ENCODE measurements at places on chromosomes 5 and 9. TPM values are rescaled to one million over a fixed set of nuclear protein-coding genes. Genes with fewer than 3 reads are reported as not detected.

The TLE1 gene
- 33.5 TPM for total RNA-seq

The WNT8A gene
- not detected for total RNA-seq

The JAKMIP2 gene
- 2.4 TPM for total RNA-seq

The ZDHHC11B gene
- total RNA-seq: 0.52 TPM

The GRIA1 gene
- not detected for total RNA-seq

The FBP1 gene
- total RNA-seq: 3.4 TPM

The ARL14EPL gene
- total RNA-seq: not detected

The RMI1 gene
- 8.6 TPM for total RNA-seq

GRCh38 chr5:125746917-125747316 is 676.3 kb upstream of the GRAMD2B start:
- DNase-seq: no peak
- no peaks in the 10 kb centered on the region for H3K36me3 ChIP-seq
- no peaks in the 10 kb centered on the region for H3K27me3 ChIP-seq
- H3K27ac ChIP-seq: no peak overlapping the region
- H3K4me1 ChIP-seq: no peaks in the 10 kb centered on the region

DNA sequence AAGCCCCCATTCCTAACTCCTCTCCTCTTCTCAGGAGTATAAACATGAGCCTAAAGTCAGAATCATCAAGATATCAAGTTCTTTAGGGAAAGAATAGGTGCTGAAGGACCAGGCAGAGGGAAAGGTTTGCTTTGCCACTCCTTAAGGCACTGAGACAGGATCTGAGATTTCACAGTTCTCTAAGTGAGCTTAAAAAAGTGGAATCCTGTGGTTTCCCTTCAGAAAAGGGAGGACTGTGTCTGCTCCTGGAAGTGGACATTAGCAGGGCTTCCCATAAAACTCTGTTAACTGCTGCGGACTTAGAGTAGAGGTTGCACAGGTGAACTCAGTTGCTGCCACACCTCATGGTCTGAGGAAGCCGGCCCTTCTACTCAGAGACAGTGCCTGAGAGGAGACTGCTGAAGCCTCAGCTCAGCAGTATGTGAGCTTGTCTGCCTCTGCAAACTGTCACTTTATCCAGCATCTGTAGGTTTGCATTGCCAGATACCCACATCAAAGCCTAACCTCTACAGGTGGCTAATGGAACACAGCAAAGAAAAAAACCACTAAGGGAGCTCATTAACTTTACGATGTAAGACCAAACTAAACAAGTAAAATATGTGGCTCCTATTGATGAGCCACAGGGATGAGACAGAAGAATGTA is 42.9 kb downstream of the RIC1 start:
- no peaks in the 10 kb centered on the region for H3K36me3 ChIP-seq
- DNase-seq: no peak
- no peaks in the 10 kb centered on the region for H3K4me1 ChIP-seq
- H3K27me3 ChIP-seq: no peaks in the 10 kb centered on the region
- H3K4me3 ChIP-seq: no peak overlapping the region

DNA sequence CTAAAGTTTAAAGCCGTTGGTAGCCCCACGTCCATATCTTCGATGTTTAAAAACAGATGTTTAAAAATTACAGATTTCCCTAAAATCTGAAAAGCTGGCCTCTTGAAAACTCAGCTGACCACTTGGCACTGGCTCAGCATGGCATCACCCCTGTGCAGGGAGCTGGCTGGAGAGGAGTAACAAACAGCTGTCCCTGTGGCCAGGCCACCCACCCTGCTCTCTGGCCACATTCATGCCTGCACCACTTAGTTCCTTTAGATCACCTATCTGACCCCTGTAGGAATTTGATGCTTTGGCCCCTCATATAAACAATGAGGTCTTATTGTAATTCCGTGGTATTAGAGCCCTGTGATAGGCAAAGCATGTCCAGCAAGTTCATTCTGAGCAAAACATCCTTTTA is 107.5 kb downstream of the FRMD3 start:
- H3K4me3 ChIP-seq: no peak overlapping the region
- H3K36me3 ChIP-seq: no peaks in the 10 kb centered on the region
- H3K27me3 ChIP-seq: no peaks in the 10 kb centered on the region
- no peak overlapping the region for H3K27ac ChIP-seq
- no peaks in the 10 kb centered on the region for H3K4me1 ChIP-seq

DNA sequence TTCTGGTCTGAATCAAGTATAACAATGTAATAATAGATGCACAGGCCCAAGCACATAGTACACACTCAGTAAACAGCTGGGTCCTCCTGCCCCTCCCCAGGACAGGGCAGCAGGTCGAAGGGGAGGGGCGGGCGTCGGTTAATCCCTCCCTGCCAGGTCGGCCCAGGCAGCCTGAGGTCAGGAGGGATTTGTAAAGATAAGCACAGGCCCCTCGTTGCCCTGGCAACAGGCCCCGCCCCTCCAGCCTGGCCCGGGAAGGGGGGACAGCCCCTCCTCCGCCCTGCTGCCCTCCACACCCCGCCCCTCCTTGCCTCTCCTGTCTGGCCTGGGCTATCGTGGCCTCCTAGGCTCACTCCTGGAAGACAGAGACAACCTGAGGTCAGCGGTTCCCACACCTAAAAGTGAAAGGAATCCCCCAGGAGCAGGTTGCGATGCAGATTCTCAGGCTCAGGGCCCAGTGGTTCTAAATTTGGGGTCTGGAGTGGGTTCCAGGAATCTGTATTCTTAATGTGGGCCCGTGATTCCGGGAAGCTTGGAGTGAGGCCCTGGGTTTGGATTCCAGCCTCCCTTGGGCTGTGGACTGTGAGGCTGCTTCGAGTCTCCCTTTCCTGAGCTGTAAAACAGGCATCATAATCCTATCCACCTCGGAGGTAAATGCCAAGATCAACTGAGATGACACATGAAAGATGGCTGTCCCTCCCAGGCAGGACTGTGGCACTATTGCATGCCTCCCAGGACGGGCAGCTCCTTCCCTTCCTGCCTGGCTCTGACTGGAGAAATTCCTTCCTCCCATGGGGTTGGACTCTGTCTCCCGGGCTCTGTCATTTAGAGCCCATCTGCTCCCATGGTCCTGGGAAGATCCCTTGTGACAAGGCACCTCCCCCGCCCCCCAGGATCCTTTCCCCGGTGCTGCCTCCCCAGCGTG is 4.4 kb downstream of the CRB2 start:
- H3K4me3 ChIP-seq: no peak overlapping the region
- peak; percentile 59 for DNase-seq
- H3K27ac ChIP-seq: no peak overlapping the region
- no peaks in the 10 kb centered on the region for H3K27me3 ChIP-seq
- H3K4me1 ChIP-seq: peaks cover 4% of the 10 kb centered on the region
- no peaks in the 10 kb centered on the region for H3K36me3 ChIP-seq

- H3K27me3 ChIP-seq: no peaks in the 10 kb centered on the region
- no peak overlapping the region for H3K4me3 ChIP-seq
- H3K27ac ChIP-seq: no peak overlapping the region
Measured at GRCh38 chr9:130642926-130643325, 21.5 kb upstream of the PRDM12 start.

- peak overlapping the region; percentile 56 for H3K27ac ChIP-seq
- H3K4me3 ChIP-seq: peak overlapping the region; percentile 87
- peaks cover 42% of the 10 kb centered on the region for H3K4me1 ChIP-seq
- H3K27me3 ChIP-seq: no peaks in the 10 kb centered on the region
Measured at GRCh38 chr9:68705531-68706362, 707 bp downstream of the PIP5K1B start.

GRCh38 chr9:128656416-128657343 is at the start of gene DYNC2I2:
Gene DYNC2I2 (minus strand): TSS chr9:128656847. CDS start chr9:128656726, 121 bp downstream.
- H3K27ac ChIP-seq: peak within 1 kb of the TSS; percentile 95
- no peaks in the 10 kb centered on the region for H3K36me3 ChIP-seq
- H3K27me3 ChIP-seq: no peaks in the 10 kb centered on the region
- peaks cover 2% of the 10 kb centered on the region for H3K4me1 ChIP-seq

- no peak for DNase-seq
- H3K36me3 ChIP-seq: no peaks in the 10 kb centered on the region
- H3K4me3 ChIP-seq: no peak overlapping the region
- no peaks in the 10 kb centered on the region for H3K27me3 ChIP-seq
- no peaks in the 10 kb centered on the region for H3K4me1 ChIP-seq
- no peak overlapping the region for H3K27ac ChIP-seq
Measured at GRCh38 chr5:2353871-2354440, 397.5 kb downstream of the IRX2 start.

GRCh38 chr9:129113645-129114304 is 2.6 kb downstream of the PTPA start:
- H3K4me1 ChIP-seq: peaks cover 12% of the 10 kb centered on the region
- H3K27ac ChIP-seq: no peak overlapping the region
- H3K27me3 ChIP-seq: no peaks in the 10 kb centered on the region
- H3K4me3 ChIP-seq: no peak overlapping the region
- no peaks in the 10 kb centered on the region for H3K36me3 ChIP-seq

- H3K4me3 ChIP-seq: no peak overlapping the region
- no peak overlapping the region for H3K27ac ChIP-seq
- DNase-seq: no peak
- H3K36me3 ChIP-seq: no peaks in the 10 kb centered on the region
Measured at GRCh38 chr5:3325972-3326840, 269.4 kb upstream of the IRX1 start.

- peaks cover 9% of the 10 kb centered on the region for H3K4me1 ChIP-seq
- DNase-seq: peak; percentile 56
- H3K4me3 ChIP-seq: peak overlapping the region; percentile 15
- H3K27me3 ChIP-seq: no peaks in the 10 kb centered on the region
- H3K27ac ChIP-seq: no peak overlapping the region
Measured at GRCh38 chr5:32193591-32193990, 19.5 kb upstream of the GOLPH3 start.

DNA sequence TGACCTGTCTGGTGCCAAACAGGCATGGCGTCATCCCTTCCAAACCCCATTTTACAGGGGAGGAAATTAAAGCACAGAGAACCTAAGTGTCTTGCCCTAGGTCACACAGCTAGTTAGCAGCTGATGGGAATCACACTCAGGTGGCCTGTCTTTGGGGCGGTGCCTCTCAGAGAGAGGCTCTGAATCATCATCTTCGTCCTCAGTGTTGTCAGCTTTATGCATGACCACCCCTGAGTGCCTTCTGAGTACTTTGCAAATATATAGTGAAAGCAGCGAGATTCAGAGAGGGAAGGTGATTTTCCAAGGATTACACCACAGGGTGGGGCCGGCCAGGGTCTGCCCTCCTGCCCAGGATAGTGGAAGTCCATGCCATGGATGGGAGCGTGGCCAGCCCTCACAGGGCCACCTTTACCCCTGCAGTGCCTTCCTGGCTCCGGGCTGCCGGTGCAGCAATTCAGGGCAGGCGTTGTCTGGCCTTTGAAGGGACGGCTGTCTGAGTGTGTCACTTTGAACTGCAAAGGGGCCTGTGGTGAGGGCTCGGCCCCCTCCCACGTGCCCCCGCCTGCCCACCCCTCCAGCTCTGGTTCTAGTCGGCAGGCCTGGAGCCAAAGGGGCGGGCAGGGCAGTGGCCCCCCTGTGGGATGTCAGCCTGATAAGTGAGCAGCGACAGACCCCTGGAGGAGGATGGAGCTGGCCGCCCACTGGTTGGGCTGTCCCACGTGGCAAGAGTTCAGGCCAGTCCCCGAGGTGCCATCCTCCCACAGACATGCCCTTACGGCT is 16.9 kb downstream of the LMX1B start:
- no peak overlapping the region for H3K4me3 ChIP-seq
- no peak for DNase-seq
- H3K27ac ChIP-seq: no peak overlapping the region
- H3K27me3 ChIP-seq: no peaks in the 10 kb centered on the region

- H3K27ac ChIP-seq: no peak overlapping the region
- H3K36me3 ChIP-seq: no peaks in the 10 kb centered on the region
- no peaks in the 10 kb centered on the region for H3K27me3 ChIP-seq
- H3K4me1 ChIP-seq: no peaks in the 10 kb centered on the region
Measured at GRCh38 chr5:123012321-123012720, 24.2 kb downstream of the PPIC start.

DNA sequence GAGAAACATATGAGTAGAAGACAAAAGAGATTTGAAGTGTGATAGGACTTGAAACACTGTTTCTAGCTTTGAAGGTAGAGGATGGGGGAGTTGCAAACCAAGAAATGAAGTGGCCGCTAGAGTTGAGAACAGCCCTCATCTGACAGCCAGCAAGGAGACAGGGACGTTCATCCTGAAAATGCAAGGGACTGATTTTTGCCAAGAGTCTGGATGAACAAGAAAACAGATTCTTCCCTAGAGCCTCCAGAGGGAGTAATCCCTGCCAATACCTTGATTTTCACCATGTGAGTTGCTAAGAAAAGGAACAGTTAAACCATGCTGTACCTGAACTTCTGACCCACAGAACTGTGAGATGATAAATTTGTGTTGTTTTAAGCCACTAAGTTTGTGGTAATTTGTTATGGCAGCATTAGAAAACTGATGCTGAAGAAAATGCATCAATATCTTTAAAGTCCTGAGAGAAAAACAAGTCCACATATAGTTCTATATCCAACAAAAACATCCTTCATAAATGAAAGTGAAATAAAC is 154.0 kb upstream of the ADAMTSL1 start:
- no peaks in the 10 kb centered on the region for H3K27me3 ChIP-seq
- DNase-seq: no peak
- H3K36me3 ChIP-seq: no peaks in the 10 kb centered on the region
- no peak overlapping the region for H3K4me3 ChIP-seq

DNA sequence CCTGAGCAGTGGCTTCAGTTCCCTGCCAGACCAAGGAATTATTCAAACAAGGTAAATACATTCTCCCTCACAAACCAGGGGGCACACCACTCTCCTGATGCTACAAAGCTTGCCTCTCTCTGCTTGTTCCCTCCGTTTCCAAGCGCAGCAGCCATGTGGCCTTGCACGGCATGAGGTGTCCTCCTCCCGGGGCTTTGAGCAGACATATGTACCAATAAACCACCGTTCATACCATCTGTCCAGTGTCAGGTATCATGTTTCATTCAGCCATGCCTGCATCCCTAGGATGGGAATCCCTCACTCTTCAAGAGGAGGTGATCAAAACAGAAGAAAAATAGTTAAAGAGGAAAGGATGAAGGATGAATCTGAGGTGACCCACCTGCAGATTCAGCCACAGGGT is 282.7 kb downstream of the ENC1 start:
- no peaks in the 10 kb centered on the region for H3K27me3 ChIP-seq
- peaks cover 2% of the 10 kb centered on the region for H3K4me1 ChIP-seq
- H3K36me3 ChIP-seq: no peaks in the 10 kb centered on the region
- DNase-seq: no peak
- no peak overlapping the region for H3K27ac ChIP-seq

GRCh38 chr9:121947775-121948174 is 145.3 kb downstream of the TTLL11 start:
- no peak overlapping the region for H3K4me3 ChIP-seq
- no peaks in the 10 kb centered on the region for H3K36me3 ChIP-seq
- no peaks in the 10 kb centered on the region for H3K27me3 ChIP-seq
- no peak overlapping the region for H3K27ac ChIP-seq
- no peak for DNase-seq

- no peak overlapping the region for H3K27ac ChIP-seq
- DNase-seq: no peak
- no peaks in the 10 kb centered on the region for H3K27me3 ChIP-seq
- H3K4me1 ChIP-seq: no peaks in the 10 kb centered on the region
- H3K4me3 ChIP-seq: no peak overlapping the region
Measured at GRCh38 chr5:89213573-89213972, 330.6 kb upstream of the MEF2C start.

DNA sequence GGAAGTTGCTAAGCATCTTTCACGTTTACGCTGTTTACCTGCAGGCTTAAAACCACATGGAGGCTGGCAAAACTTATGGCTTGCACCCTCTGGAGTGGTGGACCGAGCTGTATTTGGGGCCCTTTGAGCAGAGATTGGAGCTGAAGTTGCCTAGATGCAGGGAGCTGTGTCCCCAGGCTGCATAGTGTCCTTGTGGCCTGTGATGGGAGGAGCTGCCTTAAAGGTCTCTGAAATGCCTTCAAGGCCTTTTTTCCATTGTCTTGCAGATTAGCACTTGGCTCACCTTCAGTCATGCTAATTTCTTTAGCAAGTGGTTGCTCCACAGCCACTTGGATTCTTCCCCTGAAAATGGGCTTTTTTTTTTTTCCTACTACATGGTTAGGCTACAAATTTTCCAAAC is 81.5 kb upstream of the CHD1 start:
- no peak overlapping the region for H3K27ac ChIP-seq
- no peaks in the 10 kb centered on the region for H3K36me3 ChIP-seq
- no peak overlapping the region for H3K4me3 ChIP-seq
- H3K27me3 ChIP-seq: no peaks in the 10 kb centered on the region
- DNase-seq: no peak
